ENCODE measurements at places on chromosomes 4 and X.

GRCh38 chr4:87950936-87951511, 24.5 kb upstream of the SPP1 start:
- no peak for DNase-seq

DNA sequence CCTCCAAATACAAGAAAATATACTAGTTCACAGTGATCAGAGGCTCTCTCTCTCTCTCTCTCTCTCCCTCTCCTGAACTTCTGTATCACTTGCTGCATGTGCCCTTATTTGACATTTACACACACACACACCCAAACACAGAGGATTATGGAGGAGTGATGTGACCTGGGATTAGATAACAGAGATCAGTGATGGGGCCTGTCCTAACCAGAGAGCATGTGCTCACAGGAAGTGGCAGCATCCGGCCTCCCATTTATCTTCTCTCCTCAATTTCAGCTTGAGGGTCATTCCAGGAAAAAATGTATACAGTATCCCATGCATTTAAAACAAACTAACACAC, 143.0 kb downstream of the TSPAN5 start:
- no peak for DNase-seq

GRCh38 chr4:176837169-176837895, 44.6 kb upstream of the VEGFC start:
- no peak for DNase-seq

GRCh38 chrX:145396612-145397011, 149.3 kb downstream of the SPANXN1 start:
- no peak for DNase-seq

- no peak for DNase-seq
These were observed 97.1 kb upstream of the ATOH1 start for GRCh38 chr4:93731456-93731855.

DNA sequence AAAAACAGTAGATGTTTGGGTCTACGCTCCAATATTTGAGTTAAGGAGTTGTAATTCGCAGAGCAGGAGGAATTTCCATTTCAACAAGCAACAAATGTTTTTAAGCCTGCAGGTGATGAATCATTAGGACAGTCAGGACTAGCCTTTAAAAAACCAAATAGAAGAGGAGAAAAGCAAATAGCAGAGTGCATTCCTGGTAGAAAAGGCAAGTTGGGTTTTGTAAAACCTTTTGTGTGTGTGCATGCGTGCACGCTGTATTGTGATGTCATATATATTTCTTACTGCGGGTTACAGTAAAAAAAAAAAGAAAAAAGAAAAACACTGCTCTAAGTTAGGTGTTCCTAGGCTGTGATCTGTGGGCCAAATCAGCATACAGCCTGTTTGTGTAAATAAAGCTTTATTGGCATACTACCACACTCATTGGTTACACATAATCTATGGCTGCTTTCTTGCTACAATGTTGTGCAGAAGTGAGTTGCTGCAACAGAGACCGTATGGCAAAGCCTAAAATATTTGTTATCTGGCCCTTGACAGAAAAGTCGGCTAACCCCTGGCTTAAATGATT, 135.6 kb downstream of the MID1 start:
- DNase-seq, result no peak

DNA sequence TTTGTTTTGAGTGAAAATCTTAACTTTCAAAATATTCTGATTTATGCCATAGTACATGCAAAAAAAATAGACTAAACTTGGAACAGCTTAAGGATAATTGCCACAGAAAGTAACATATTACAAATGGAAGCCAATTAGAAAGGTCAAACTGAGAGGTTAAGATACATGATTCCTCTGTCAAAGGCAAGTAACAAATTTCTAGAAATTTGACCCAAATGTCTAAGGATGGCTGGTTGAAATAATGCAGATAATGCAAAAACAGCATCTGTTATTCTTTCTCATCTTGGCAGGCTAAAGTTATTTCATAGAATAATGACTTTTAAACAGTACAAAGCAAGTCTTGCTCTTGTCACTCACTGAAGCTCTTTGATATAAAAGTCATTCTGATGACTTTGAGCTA, 10.5 kb downstream of the FGF5 start:
- no peak for DNase-seq
